Thymus (tissue), 14 donors: ENCODE measurements at places on chromosomes 11 and 22.

- no peaks in the 10 kb centered on the region for H3K4me1 ChIP-seq
- no peaks in the 10 kb centered on the region for H3K36me3 ChIP-seq
- no peak overlapping the region for H3K4me3 ChIP-seq
- DNase-seq, result no peak
Observed at GRCh38 chr11:17827006-17827405, 92.4 kb downstream of the KCNC1 start.

DNA sequence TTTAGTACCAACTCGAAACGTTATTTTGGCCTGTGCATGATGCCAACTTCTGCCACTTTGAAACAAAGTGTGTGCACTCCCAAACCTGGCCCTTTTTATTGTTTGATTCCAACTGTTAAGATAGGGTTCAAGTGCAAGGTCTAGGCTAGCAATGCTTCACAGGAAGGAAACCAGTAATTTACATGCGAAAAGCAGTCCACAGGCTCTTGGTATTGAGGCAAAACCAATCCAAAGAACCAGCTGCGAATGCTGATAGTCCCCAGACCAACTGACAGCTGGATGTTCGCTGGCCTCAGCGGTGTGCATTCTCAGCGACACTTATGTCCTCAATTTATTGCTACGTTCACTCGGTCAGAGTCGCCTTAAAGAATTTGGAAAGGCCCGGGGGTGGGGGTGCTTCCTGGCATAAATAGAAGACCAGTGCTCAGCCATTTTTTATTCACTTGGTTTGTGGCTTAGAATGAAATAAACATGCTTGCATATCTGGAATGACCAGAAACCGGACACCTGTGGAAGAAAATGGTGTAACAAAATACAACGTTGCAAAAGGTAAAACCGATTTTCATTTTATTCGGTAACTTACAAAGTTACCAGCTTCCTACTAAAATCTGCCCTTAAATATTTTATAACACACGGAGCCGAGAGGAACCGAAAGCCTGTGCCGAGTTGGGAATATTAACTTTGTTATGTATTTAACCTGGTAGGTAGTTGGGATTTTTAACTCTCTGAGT lies 1.6 kb downstream of the CPT1A start:
- H3K4me1 ChIP-seq, result peaks cover 64% of the 10 kb centered on the region
- H3K4me3 ChIP-seq, result peak overlapping the region; percentile 89
- DNase-seq, result no peak

GRCh38 chr22:31968022-31968421 lies 23.7 kb downstream of the YWHAH start:
- H3K36me3 ChIP-seq, result no peaks in the 10 kb centered on the region
- H3K27ac ChIP-seq, result no peak overlapping the region
- H3K27me3 ChIP-seq, result no peaks in the 10 kb centered on the region
- no peak for DNase-seq
- no peak overlapping the region for H3K4me3 ChIP-seq

DNA sequence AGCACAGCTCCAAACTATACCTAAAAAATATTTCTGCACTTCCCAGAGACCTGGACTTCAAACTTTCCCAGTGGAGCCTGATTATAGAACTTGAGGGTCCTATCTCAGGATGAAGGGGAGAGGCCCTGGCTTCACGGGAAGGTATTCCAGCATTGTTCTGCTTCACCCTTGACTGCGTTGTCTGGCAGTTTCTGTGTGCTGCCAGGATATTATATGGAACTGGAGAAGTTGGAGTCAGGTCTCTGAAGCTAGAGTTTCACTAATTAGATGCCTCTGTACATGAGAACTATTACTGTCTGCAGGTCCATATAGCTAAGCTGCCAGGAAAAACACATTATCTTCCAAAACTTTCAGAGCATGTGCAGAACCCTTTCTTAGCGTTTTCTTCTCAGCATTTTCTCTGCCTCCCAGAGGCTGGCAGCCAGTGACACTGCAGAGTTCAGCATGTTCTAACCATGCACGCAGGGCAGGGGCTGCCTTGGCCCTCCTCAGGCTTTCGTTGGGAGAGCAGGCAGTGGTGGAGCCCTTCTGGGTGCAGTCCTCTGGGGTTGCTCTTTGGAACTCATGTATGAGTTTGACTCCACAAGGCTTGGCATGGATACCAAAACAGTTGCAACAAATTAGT lies 99.3 kb downstream of the CWC15 start:
- H3K4me1 ChIP-seq, result peaks cover 24% of the 10 kb centered on the region
- H3K27ac ChIP-seq, result no peak overlapping the region
- no peak overlapping the region for H3K4me3 ChIP-seq
- no peaks in the 10 kb centered on the region for H3K27me3 ChIP-seq
- DNase-seq, result no peak

DNA sequence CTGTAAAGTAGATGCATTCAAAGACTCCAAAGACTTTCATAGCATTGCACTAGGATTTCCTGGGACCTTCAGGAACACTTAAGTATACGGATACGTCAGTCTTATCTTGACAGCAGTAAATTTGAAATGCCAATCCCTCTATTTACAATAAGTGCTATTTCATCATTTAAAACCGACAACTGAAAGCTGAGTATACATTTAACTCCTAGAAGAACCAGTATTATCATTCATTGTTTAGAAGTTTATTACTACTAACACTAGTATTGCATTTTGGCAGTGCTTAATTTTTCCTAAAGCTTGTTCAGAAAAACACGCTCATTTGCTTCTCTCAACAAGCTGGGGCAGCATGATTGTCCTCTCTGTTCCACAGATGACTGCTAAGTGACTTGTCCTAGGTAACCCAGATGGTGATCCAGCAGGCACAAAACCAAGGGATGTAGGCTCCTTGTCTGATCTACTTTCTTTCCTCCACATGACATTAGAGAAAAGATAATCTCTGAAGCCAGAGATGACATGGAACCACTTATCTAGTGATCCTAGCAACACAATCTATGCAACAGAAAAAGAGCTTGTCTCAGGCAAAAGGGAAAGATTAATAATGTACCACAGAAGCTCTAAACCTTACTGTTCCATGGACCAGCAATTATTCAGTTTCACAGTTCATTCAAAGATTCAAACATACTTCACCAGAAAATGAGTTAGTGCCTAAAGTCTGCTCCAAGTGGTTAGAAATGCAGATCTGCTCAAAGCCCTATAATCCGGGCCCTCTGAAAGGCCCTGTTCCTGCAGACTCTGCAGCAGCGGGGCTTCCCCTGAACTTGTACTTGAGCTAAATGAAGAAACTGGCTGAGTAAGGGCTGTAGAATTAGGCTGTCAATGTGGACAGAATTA lies 5.2 kb downstream of the MAML2 start:
- H3K27me3 ChIP-seq, result no peaks in the 10 kb centered on the region
- no peaks in the 10 kb centered on the region for H3K36me3 ChIP-seq
- no peak overlapping the region for H3K27ac ChIP-seq
- no peak for DNase-seq
- H3K4me3 ChIP-seq, result no peak overlapping the region
- H3K4me1 ChIP-seq, result peaks cover 30% of the 10 kb centered on the region

- no peaks in the 10 kb centered on the region for H3K36me3 ChIP-seq
- H3K27me3 ChIP-seq, result peaks cover 4% of the 10 kb centered on the region
- H3K4me1 ChIP-seq, result no peaks in the 10 kb centered on the region
- no peak overlapping the region for H3K27ac ChIP-seq
Observed at GRCh38 chr11:1131033-1131911, 26.5 kb upstream of the MUC5AC start.

DNA sequence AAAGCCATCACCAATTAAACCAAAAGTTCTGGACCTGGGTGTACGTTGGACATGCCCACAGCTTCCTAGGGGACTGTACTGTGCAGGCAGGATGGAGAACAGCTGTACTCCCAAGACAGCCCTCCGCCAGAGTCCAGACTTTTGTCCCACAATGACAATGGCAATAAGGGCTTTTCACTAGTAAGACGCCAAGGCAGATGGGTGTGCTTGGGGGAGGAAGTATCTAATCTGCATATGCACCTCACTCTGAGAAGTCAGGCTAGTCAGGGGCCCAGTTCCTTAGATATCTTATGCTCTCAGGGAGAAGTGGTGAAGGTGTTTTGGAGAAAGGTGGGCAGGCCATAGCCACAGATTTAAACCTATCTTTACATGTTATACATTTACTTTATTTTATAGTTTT lies 85.1 kb upstream of the USP47 start:
- H3K4me1 ChIP-seq, result no peaks in the 10 kb centered on the region
- no peak overlapping the region for H3K4me3 ChIP-seq
- no peaks in the 10 kb centered on the region for H3K36me3 ChIP-seq
- H3K27ac ChIP-seq, result no peak overlapping the region
- DNase-seq, result no peak

- no peaks in the 10 kb centered on the region for H3K27me3 ChIP-seq
- DNase-seq, result no peak
- no peaks in the 10 kb centered on the region for H3K36me3 ChIP-seq
- peak overlapping the region; percentile 28 for H3K4me3 ChIP-seq
Observed at GRCh38 chr11:73242251-73243092, 24.4 kb downstream of the P2RY2 start.

- H3K36me3 ChIP-seq, result no peaks in the 10 kb centered on the region
- no peak overlapping the region for H3K4me3 ChIP-seq
- no peak for DNase-seq
- H3K27me3 ChIP-seq, result no peaks in the 10 kb centered on the region
Observed at GRCh38 chr11:2574043-2574552, 125.7 kb downstream of the KCNQ1OT1 start.

DNA sequence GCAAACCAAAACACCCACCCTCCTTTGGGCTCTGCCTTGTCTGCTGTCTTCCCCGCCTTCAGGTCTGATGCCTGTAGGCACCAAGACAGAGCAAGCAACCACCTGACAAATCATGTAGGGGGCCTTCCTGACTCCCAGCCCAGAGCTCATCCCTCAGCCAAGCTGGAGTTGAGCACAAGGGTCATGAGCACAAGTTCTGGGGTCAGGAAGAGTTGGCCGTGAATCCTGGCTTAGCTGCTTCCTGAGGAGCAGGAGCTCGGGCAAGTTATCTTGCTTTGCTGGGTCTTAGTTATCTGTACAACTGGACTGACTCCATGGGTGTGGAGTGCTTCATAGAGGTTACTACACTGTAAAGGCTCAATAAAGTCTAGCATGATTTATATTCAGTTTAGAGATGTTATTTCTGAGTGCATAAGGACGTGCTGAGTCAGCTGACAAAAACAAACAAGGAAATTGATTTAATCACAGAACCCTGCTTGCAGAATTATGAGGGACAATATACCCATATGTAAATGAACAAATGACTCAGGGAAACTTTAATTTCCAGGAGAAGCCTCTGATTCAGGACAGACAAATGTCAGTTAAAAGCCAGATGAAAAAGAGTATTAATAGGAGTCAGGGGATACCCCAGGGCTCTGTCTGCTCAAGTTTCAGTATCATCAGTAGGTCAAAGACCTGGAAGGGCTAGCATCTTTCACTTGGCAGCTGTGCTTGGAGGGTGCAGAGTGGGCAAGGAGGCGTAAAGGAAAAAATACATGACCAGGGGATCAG lies 15.0 kb upstream of the APOA1 start:
- H3K27me3 ChIP-seq, result no peaks in the 10 kb centered on the region
- no peak overlapping the region for H3K4me3 ChIP-seq
- peak overlapping the region; percentile 94 for H3K27ac ChIP-seq
- no peak for DNase-seq

GRCh38 chr22:25563761-25564319 lies 635 bp upstream of the GRK3 start:
- no peaks in the 10 kb centered on the region for H3K36me3 ChIP-seq
- DNase-seq, result no peak
- H3K4me1 ChIP-seq, result peaks cover 16% of the 10 kb centered on the region
- H3K4me3 ChIP-seq, result peak overlapping the region; percentile 92
- peak overlapping the region; percentile 50 for H3K27ac ChIP-seq

GRCh38 chr11:115545581-115546210 lies 41.5 kb upstream of the CADM1 start:
- no peak overlapping the region for H3K4me3 ChIP-seq
- H3K27me3 ChIP-seq, result no peaks in the 10 kb centered on the region
- no peaks in the 10 kb centered on the region for H3K36me3 ChIP-seq
- H3K4me1 ChIP-seq, result no peaks in the 10 kb centered on the region

DNA sequence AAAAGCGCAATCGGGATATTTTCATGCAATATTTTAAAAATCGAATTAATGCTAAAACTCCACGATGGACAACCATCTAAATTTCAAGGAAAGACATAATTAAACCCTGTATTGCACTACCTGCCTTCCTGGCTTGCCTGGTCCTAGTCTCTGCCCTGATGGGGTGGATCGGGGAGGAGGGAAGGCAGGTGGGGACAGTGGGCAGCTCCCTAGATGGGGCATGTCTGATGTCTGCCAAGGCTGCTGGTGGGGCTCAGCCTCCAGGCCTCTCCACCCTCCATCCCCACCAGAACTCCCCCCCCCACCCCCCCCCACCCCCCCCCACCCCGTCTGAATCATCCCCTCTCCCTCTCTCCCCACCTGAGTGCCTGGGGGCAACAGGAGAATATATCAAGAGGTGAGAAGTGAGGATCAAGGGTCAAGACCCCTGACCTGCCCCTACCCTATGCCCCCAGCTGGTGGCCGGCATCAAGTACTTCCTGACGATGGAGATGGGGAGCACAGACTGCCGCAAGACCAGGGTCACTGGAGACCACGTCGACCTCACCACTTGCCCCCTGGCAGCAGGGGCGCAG lies 650 bp downstream of the CST6 start:
- H3K36me3 ChIP-seq, result no peaks in the 10 kb centered on the region
- peaks cover 50% of the 10 kb centered on the region for H3K27me3 ChIP-seq
- H3K4me3 ChIP-seq, result no peak overlapping the region
- no peak overlapping the region for H3K27ac ChIP-seq

- no peak overlapping the region for H3K27ac ChIP-seq
- no peaks in the 10 kb centered on the region for H3K27me3 ChIP-seq
- H3K4me3 ChIP-seq, result no peak overlapping the region
- no peaks in the 10 kb centered on the region for H3K4me1 ChIP-seq
Observed at GRCh38 chr22:41568811-41569210, 8.0 kb downstream of the CSDC2 start.

DNA sequence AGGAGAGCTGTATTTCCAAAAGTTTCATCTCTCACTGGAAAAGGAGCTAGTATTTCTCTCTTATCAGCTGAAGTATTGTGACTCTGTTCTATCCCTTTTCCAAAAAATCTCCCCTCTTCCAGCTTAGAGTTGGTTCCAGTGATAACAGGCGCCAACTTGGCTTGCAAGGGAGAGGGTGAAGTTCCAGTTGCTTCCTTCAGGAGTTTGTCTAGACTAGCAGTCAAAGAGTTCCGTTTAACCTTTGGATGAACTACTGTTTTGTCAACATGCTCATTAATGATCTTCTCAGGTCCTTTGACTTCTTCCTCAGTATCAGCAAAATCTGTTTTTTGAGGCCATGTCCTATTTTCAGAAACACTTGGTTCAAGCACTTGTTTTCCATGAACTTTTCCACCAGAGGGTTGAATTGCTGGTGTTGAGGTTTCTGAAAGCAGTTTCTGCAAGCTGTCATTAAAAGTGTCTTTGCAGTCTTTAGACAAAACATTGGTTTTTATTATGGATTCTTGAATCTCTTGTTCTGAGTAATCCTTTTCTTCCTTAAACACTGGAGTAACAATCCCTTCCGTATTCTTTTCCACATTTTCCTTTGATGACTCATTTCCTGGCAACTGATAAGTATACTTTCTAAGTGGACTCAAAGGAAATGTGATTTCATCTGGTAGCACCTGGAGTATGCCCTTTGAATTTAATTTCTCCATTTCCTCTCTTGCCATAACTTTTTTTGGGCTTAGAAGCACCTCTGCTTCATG lies 39.7 kb upstream of the CCDC89 start:
- no peak for DNase-seq
- H3K4me1 ChIP-seq, result no peaks in the 10 kb centered on the region
- no peaks in the 10 kb centered on the region for H3K36me3 ChIP-seq
- H3K27ac ChIP-seq, result no peak overlapping the region
- H3K27me3 ChIP-seq, result no peaks in the 10 kb centered on the region
